Right ventricle myocardium superior (tissue), 1 donor: ENCODE measurements at places on chromosomes 12 and 14. TPM values are rescaled to one million over a fixed set of nuclear protein-coding genes. Genes with fewer than 3 reads are reported as not detected.

Gene CCDC177
- total RNA-seq, result not detected

Gene OR4E1
- not detected for total RNA-seq

Gene CLEC9A
- not detected for total RNA-seq

Gene LGR5
- not detected for total RNA-seq

Gene DHRS2
- total RNA-seq, result not detected

Gene FOXN4
- total RNA-seq, result not detected

Gene WNT5B
- 3.2 TPM for total RNA-seq

Gene APOLD1
- 18.8 TPM for total RNA-seq

Gene E2F7
- 0.08 TPM for total RNA-seq

Gene NPFF
- total RNA-seq, result not detected

Gene TAS2R42
- not detected for total RNA-seq

Gene SDS
- not detected for total RNA-seq

Gene MYRFL
- 0.11 TPM for total RNA-seq

Gene RIPK3
- 2.9 TPM for total RNA-seq
